ENCODE measurements at places on chromosomes 3 and 15. TPM values are rescaled to one million over a fixed set of nuclear protein-coding genes. Genes with fewer than 3 reads are reported as not detected.

TGM4 gene
- total RNA-seq = 0.33 TPM

IL17RB gene
- 1.7 TPM for total RNA-seq

PPP1R2 gene
- 129 TPM for total RNA-seq

POMGNT2 gene
- total RNA-seq = 9.8 TPM

HRG gene
- total RNA-seq = not detected

BUB1B gene
- total RNA-seq = 34.6 TPM
